ENCODE measurements at places on chromosomes 6 and 20.

DNA sequence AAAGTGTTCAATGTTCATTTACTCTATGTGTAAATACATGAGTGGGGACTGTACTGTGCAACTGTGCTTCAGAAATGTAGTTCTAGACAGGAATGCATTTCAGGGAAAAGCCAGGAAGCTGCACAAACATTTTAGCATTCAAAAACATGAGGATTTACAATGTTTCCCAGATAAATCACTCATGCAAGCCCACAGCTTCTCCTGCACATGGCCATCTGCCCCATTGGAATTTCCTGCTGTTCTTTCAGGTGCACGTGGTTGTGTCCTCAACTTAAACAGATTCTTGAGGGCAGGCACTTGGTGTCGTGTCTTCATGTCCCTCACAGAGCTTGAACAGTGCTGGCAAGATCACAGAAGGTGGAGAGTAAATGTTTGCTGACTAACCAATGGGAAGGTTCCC is 101.5 kb downstream of the UNC5CL start:
- DNase-seq, result no peak

GRCh38 chr6:11373208-11373607 is 140.7 kb upstream of the NEDD9 start:
- DNase-seq, result no peak

- DNase-seq, result no peak
Measured at GRCh38 chr6:56845032-56845431, 109.9 kb upstream of the BEND6 start.

DNA sequence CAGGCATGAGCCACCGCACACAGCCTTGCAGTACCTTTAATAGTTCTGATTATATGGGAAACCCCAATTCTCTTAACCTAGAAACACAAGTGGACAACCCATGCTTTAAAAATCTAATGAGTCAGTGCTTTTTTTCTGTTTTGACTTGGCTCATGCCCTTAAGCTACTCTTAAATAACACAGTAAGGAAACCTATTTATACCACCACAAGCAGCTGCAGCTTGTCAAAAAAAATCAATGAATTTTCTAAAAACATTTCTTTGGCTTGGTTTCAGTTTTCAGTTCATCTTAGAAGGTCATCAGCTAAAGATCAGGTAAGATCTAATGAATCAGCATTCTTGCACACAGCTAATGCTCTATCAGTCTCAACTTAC is 124.1 kb upstream of the DST start:
- no peak for DNase-seq

- no peak for DNase-seq
Measured at GRCh38 chr6:46025573-46025972, 9.9 kb upstream of the CLIC5 start.

DNA sequence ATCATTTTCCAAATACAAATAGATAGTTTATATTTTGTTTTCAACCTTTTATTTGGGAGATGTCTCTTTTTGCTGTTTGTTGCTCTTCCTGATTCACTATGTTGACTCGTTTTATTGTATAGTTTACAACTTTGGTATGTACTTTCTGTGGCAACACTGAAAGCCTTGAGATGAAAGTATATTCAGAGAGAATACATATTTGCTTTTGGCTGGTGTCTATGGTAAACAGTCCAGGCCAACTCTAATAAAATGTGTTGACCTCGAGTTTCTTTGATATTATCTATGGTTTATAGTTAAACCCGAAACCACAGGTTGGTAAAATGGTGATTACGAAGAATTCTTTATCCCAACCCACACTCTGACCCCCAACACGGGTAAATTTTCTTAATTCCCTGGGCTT is 919.6 kb upstream of the MAP3K7 start:
- no peak for DNase-seq

DNA sequence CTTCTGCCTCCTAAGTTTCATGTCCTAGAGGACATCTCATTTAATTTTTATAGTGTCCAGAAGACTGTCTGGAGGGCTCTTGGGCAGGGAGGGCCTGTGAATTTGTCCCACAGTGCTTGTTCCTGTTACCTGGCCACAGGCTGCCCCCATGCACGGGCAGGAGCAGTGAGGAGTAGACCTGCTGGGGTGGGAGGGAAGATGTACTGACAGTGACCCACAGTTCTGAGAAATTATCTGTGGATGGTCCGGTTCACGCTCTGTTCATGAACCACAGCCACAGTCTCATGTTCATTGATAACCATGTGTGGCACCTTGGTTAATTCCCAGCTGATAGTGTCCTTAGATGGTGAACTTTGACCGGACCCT is 18.8 kb upstream of the ZNF831 start:
- no peak for DNase-seq

- no peak for DNase-seq
Measured at GRCh38 chr6:81849248-81849647, 96.8 kb upstream of the TENT5A start.

- DNase-seq, result no peak
Measured at GRCh38 chr6:44161997-44162338, 3.3 kb downstream of the CAPN11 start.

GRCh38 chr6:157879034-157879872 is 56.2 kb downstream of the SNX9 start:
- DNase-seq, result peak; percentile 62

- DNase-seq, result no peak
Measured at GRCh38 chr6:167879612-167880011, 52.9 kb downstream of the AFDN start.

DNA sequence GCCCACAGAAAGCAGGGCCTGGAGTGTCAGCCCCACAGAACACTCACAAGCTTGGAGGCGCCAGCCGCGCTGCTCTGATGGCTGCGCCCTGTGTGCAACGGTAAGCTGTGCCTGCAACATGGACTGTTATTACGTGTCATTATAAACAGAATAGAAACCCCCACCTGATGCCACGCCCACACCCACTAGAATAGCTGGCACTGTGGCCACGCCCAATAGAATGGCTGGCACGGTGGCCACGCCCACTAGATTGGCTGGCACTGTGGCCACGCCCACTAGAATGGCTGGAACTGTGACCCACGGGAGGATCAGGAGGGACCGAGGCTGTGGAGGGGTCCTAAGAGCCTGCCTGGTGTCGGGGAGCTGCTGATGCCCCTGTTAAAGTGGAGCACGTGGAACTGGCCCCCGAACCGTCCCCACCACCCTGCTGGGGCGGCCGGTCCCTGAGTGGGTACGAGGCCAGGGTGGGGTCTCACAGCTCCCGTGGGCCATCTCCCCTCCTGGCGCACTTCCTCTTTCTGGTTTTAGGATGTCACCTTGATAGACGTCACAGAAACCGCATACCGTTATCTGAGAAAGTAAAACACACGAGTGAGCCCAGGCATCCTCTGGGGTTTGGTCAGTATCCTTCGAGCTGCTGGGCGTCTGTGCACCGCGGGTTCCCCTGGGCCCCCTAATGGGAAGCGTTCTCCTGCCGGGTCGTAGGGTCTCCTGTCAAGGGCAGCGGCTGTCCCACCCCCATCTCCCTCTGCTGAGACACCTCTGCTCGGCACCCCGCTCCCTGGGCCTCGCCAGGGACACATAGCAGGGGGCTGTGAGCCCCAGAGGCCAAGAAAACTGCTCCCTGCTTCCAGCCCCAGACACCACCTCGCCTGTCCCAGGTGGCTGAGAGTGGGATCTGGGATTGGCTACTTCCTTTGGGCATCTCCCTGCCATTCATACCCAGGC is 25.4 kb downstream of the SLC17A9 start:
- DNase-seq, result no peak

DNA sequence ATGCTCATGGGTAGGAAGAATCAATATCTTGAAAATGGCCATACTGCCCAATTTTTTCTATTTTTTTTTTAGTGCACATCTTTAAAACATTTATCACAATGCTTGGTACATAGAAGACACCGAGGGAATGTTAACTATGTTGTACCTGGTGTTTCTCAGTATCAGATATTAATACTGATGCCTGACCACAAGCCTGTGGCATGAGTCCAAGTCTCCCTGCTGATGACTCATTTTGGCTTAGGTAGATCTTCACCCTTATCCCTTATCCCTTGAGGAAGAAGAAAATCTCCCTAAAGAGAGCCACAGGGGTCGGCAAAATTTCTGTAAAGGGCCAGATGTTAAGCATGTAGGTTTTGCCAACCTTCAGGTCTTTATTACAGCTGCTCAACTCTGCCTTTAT is 14.5 kb downstream of the CD109 start:
- no peak for DNase-seq

DNA sequence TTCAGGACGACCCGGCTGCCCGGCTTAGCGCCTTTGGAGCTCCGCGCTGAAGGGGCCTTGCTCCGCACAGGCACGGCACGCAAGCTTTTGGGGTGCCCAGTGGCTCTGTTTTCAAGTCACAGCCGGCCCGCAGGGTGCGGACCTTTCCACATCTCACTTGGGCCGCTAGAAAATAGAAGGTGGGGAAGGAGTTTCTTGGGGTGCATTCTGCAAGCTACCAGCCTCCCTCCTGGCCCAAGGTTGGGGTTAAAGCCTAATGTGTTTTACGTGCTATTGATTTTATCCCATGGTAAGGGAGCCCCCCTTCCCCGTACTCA is 561 bp downstream of the KAT14 start:
- no peak for DNase-seq

DNA sequence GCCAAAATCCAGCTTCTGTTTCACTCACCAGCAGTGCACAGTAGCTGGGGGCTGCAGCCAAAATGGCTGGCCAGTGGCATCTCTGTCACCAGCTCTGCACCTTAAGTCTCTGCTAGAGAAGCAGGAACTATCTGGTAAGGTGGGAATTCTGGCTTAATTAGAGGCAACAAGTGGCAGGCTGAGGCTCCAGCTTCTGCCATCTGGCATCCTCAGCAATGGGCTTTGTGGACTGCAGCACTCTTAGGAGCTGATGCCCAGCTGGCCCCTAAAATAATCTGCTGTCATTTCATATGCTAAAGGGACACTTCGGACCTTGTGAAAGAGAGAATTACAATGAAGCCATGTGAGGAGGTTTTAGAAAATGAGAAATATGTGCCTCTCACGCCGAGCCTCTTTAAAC is 4.6 kb upstream of the CLDN20 start:
- no peak for DNase-seq

GRCh38 chr6:137171824-137172733 is 1.4 kb downstream of the IL22RA2 start:
- DNase-seq, result no peak

- DNase-seq, result peak; percentile 88
Measured at GRCh38 chr6:75934643-75935472, 137.6 kb downstream of the IMPG1 start.

- no peak for DNase-seq
Measured at GRCh38 chr20:55500130-55500529, 505.2 kb downstream of the CBLN4 start.

- DNase-seq, result no peak
Measured at GRCh38 chr6:155770856-155771255, 315.2 kb upstream of the NOX3 start.

DNA sequence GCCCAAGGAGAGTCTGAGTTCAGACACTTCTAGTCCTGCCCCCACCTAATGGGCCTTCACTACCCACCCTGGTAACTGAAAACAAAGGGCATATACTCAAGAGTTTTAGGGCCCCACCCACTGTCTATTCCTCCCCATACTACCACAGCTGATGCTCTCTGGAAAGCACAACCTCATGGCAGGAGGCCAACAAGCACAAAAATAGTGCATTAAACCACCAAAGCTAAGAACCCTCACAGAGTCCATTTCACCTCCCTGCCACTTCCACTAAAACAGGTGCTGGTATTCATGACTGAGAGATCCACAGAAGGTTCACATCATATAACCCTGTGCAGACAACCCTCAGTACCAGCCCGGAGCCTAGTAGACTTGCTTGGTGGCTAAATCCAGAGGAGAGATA is 132.1 kb upstream of the ADGRB3 start:
- no peak for DNase-seq

- no peak for DNase-seq
Measured at GRCh38 chr6:31723245-31723979, at the start of gene MPIG6B. MPIG6B (plus strand) TSS chr6:31723373; CDS start chr6:31723384, 11 bp downstream.

DNA sequence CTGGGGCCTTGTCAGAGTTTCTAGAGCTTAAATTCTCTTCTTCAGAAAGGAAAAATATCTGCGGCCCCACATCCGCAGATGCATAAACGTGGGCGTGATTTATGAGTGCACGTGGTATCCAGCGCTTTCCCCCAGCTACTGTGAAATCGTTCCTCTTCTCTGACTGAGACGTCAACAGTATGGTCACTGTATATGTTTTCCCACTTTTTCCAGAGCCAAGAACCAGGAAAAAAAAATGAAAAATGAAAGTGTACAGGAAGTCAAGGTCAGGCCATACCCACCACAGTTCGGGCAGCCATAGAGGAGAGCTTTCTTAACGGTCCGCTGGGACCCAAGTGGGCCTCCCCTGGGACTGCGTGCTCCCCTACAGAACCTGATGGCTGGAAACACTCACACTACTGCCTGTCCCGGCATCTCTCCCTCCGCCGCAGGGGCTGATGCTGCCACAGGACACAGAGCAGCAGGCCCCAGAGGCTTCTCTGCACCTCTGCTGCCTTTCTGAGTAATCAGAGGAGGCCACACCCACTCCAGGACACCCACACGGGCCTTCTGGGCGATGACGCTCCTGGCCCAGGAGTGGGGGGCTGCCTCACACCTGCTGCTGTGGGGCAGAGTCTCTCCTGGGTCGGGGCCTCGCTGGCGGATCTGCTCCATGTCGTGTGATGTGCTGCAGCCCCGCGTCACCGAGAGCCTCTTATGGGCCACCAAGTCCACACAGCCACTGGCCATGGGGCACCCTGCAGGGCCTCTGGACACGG is 16.4 kb upstream of the STX16 start:
- DNase-seq, result no peak

- no peak for DNase-seq
Measured at GRCh38 chr6:142693441-142693840, 251.5 kb downstream of the HIVEP2 start.

DNA sequence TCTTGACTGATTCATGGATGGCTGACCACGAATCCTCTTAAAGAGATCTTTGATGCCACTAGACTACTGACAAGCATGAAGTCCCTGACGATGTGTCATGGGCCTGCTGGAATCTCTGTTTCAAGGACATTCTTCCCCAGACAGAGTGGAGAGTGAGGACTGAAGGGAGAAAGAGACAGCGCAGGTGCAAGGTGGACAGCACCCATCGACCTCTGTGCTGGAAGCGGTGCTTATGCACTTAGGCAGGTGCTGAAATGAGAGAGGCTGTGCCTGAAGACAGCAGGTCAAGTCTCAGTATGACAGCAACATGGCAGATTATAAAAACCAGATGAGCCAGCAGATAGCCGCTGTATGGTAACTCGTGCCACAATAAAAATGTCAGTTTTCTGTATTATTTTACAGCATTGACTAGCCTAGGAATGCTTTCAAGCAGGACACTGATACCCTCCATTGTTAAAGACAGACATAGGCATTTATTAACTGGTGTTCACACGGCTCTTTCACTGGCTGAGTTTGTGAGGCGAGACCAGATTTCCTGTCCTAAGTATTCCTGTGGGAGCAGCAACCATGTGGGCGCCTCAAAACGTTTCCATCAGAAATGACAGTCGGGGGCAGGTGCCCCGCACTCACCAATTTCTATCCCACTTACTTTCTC is 47.5 kb downstream of the FOXC1 start:
- DNase-seq, result no peak

- no peak for DNase-seq
Measured at GRCh38 chr6:161029195-161029809, 37.7 kb downstream of the MAP3K4 start.

- no peak for DNase-seq
Measured at GRCh38 chr6:170487707-170488329, 65.3 kb downstream of the PSMB1 start.

- DNase-seq, result no peak
Measured at GRCh38 chr6:54981276-54981609, 134.7 kb downstream of the FAM83B start.

- DNase-seq, result no peak
Measured at GRCh38 chr6:36964908-36965307, 10.4 kb downstream of the PI16 start.
